Right ventricle myocardium superior (tissue), 1 donor: ENCODE measurements at places on chromosomes 4 and X. TPM values are rescaled to one million over a fixed set of nuclear protein-coding genes. Genes with fewer than 3 reads are reported as not detected.

Gene CT45A2
- not detected for total RNA-seq

- DNase-seq: no peak
These were observed 47.3 kb downstream of the RS1 start for GRCh38 chrX:18624599-18624998.

DNA sequence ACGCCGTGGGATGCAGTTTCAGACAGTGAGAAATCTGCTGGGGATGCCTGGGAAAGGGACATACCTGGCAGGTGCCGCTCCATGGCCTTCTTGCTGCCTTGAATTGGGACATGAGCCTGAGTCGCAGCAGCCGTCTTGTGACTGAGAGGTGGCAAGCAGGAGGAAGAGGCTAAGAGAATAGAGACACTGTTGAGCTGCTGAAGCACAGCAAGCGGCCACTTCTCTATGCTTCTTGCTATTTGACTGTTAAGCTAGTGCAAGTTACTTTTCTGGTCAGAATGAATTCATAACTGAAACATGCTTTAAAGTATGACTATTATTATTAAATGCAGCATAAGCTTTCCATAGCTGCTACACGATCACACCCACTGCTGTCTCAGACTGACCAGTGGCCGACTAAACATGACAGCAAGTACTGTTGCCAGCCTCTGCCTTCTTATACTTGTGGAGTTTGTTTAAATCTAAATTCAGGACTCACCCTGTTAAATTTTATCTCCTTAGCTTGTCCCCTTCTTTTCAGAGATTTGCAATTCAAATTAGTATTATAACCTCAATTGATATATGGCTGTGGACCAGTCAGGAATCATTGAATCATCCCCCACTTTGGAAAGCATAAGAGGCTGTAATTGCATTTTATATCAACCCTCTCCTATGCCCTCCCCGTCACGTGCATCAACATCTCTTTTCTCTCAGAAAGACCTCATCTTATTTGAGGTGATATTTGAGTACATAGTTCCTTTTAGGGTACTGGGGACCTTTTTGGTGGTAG lies 24.8 kb upstream of the ACSL1 start:
- no peak for DNase-seq

DNA sequence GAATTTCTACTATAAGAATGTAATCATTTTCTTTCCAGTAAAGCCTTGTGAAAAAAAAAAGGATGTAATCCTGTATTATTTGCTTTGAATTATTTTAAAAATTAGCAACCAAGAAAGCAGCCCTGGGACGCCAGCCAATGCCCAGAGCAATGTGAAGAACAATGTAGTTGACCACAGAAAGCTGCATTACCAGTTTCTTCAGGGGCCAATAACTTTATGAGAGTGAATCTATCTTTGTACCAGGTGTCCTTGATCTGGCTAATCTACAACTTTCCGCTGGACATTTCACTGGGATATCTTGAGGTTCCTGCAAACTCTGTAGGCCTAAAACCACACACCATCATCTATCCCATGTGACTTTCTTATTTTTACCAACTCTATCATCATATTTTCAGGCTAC lies 7.6 kb upstream of the KLHL2 start:
- no peak for DNase-seq
